ENCODE measurements at places on chromosomes 2 and 18.
A peak's percentile ranks its signal among the peaks of the same experiment; 100 is the strongest.

DNA sequence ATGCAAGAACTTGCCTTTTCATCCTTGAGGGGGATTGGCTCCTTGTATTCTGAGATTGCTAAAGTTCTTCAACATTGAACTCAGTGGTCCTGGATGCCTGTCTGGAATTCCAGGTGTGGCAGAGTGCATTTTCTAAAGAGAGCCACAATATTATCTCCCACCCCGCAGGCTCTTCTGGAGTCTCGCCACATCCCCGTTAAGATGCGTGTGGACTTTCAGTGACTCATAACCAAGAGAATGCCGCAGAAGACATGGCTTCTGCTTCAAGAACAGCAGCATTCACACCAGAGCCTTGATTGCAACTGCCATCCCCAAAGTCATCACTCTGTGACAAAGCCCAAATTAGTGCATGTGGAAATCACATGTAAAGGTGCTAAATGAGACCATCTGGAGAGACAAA lies 142.7 kb downstream of the CDH20 start:
- DNase-seq: no peak

DNA sequence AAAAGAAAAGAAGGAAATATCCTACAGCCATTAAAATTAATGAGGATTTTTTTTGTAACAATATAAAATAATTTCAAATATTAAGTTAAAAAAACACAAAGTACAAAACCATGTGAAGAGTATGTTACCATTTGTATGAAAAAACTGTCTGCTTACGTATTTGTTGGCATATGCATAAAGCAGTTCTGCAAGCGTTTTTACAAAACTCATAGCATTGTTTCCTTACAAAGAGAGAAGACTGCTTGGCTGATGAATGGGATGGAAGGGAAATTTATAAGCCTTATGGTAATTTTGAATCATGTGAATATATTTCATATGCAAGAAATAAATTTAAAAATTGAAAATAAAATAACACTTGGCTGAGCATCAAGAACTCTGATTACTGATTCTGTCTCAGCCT lies 63.1 kb downstream of the METTL4 start:
- no peak for DNase-seq

GRCh38 chr2:1907291-1907690 lies 163.0 kb upstream of the PXDN start:
- DNase-seq: peak; percentile 53

DNA sequence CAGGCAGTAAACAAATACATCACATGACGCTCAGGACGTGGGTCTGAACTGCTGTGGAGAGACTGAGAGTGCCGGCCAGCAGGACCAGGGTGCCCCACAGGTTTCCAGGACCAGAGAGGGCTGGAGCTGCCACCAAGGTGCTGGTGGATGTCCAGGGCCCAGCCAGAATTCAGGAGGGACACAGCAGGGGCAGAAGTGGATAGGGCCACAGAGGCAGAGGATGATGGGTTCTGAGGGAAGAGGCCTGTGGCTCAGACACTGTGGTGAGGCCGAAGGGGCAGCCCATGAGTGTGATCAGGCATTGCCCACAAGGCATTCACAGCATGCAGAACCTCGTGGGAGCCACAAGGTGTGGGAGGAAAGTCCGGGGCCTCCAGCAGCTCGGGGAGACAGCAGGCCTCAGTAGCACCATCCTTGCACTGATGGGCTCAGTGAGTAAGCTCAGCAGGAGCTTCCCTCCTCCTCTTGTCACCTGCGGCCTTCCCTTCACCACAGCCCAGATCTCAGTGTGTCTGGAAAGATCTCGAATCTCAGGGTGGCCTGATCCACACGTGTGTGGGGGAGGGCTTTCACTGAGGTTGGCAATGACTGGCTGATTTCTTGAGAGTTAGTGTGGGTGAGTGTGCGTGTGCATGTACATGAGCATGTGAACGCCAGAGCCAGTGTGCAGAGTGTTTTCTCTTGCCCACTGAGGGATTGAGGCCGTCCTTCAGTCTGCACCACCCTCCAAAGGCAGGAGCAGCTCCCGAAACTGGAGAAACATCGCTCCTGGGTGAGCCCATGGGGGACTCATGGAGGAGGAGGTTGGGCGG lies 181.8 kb upstream of the RAB6C start:
- no peak for DNase-seq

DNA sequence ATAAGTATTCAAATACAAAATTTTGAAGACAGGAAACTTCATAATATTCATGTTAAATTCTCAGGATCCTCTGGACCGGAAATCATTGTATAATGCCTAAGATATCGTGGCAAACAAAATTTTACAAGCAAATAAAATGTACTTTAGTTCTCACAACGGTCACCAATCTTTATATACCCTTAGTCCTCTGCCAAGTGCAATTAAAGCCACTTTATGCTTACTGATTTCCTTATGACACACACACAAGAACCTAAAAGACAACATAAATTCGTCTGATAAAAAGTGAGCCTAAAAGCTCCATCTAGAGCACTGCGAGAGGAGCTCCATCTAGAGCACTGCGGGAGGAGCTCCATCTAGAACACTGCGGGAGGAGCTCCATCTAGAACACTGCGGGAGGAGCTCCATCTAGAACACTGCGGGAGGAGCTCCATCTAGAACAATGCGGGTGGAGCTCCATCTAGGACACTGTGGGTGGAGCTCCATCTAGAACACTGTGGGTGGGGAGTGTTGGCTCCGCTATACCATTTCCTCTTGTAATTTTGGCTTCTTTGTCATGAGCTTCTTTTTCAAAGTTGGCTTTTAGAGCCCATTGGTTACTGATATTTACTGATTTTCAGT lies 15.9 kb downstream of the ATP8B1 start:
- DNase-seq: no peak

GRCh38 chr18:58103339-58103985 lies 59.4 kb downstream of the NEDD4L start:
- no peak for DNase-seq

- DNase-seq: no peak
These were observed 37.8 kb downstream of the VIT start for GRCh38 chr2:36734304-36734703.

GRCh38 chr18:74480149-74480651 lies 16.0 kb upstream of the CNDP2 start:
- no peak for DNase-seq

- peak; percentile 74 for DNase-seq
These were observed 84.3 kb downstream of the TNS1 start for GRCh38 chr2:217918308-217919024.

GRCh38 chr2:229408356-229408755 lies 137.3 kb upstream of the PID1 start:
- DNase-seq: peak; percentile 28

DNA sequence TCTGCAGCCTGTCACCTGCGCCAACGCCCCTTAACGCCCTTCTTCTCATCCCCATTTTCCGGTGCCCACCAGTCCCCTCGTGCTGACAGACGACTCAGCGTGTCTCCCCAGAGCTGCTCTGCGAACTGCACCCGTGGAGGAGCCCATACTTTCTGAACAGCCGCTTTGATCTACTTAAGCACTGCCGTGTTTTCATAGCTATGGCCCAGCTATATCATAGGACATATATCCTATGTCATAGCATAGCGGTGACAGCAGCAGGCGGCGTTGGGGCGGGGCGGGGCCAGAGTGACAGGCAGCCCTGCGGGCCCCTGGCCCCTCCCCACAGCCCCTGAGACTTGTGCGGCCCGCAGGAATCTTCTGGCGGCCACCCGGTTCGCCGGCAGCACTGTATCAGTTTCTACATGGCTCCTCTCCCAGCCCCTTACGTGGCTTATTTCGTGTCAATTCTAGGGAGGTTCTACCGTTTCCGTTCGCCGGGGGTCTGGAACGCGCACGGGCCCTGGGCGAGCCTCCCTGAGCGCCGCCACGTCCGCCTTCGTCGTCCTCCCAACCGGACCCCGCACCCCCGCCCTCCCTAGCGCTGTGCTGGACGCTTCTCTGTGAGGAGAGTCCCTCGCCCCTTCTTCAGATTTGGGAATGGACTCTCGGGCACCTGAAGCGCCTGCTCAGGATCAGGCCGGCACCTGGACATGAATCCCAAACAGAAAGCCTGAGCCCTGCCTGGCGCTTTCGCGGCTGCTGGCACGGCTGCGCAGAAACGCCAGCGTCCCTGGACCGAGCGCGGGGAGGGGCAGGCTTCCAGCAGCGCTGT lies 35.4 kb downstream of the PTPN18 start:
- DNase-seq: peak; percentile 63

DNA sequence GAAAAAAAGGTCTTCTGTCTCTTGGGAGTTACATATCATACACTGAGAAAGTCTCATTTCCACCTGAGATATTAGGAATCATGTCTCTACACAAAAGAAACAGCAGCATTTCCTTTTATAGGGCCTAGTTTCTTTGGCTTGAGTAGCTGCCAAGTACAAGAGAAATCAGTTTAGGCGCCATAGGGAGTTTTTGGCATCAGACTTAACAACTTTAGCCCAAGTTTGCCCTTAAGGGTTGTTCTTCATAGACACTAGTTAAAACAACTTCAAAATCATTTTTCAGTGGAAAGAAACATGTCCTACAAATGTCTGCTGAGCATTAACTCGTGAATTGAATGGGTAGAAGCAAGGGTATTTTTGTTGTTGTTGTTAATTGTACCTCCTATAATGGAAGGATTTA lies 587.0 kb upstream of the DSEL start:
- DNase-seq: no peak

DNA sequence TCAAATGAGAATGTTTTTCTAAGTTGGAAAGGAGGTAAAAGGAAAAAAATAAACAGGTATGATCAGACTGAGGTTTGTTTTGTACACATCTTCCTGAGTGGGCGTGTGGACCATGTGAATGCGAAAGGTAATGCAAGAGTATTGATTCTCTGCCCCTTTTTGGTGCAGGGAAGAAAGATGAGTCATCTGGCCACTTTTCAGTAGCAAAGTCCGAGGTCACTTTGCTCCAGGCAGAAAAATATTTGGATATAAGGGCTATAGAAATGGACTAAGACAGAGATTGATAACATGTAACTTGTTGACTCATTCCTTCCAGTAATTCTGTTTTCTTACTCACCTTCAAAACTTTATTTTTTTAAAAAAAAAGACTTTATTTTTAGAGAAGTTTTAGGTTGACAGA lies 130.5 kb downstream of the DSEL start:
- DNase-seq: no peak

DNA sequence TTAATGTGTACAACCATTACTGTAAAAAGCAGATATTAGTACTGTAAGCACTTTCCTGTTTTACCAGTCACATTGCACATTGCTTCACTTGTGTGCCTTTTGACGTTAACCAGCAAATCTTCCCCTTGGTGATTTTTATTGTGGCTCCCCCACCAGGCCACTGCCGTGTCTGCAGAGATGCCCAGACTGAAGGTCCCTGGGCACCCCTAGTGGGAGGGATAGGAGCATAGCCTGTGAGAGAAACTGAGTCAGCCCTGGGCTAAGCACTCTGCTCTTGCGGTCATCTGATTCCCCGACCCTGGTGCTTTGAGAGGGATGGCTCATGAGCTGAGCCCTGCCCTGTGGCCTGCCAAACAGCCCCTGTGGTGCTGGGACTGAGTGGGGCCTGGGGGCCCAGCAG lies 73.4 kb downstream of the INPP4A start:
- peak; percentile 37 for DNase-seq

- no peak for DNase-seq
These were observed 39.6 kb downstream of the KCTD18 start for GRCh38 chr2:200470230-200470629.

DNA sequence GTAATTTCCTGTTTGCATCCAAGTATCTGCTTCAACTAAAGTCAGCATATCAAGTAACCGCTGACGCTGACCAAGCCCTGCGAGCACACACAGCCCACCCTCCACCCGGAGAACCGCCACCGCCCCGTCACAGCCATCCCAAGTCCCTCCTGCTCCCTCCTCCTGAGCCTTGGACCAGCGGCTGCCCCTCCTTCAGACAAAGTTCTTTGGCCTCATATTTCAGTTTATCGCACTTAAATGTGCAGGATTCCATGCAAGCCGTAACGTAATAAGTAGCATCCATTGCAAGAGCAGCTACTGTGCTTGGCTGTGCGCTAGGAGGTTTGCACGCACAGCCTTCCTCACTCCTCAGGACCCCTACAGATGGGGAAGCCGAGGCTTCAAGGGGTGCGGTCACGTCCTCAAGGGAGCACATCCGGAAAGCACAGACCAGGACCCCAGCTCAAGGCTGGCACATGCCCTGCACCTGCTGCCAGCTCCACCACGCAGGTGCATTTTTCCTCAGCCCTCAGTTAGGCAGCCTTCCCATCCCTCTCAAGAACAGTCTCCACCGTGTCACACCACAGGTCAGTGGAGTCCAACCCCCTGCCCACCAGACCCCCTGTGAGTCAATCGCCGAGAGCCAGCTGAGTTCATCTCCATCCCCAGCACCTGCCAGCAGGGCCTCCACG lies 17.1 kb downstream of the PXDN start:
- no peak for DNase-seq

GRCh38 chr2:240130393-240131195 lies 5.5 kb downstream of the COPS9 start:
- no peak for DNase-seq

DNA sequence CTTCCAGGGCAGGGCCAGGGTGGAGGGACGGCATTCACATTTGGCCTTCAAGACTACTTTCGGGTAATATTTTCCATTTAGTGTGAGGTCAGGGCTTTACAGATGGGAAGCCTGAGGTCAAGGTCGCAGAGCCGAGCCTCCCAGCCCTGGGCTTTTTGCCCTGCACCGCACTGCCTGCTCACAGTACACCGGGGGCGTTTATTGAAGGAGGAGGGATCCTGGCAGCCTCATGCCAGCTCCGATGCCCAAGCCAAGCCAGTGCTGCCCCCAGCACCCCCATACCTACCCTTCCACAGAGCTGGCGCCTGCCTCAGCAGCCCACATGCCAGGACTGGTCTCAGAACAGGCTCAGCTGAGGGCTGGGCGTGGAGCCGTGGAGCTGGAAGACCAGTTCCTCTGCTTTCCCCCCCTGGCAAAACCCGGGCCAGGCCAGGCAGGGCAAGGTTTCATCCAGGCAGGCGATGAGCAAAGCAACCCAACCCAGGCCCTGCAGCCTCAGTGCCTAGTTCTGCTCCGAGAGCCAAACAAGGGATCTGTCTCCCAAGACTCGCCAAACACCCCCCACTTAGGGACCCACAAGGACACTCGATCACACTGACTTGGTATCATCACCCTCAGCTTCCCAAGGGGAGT lies 11.9 kb downstream of the SDC1 start:
- DNase-seq: no peak

- no peak for DNase-seq
These were observed 4.2 kb upstream of the AFF3 start for GRCh38 chr2:100146657-100146960.

GRCh38 chr2:11377928-11378545 lies 33.6 kb upstream of the ROCK2 start:
- no peak for DNase-seq

DNA sequence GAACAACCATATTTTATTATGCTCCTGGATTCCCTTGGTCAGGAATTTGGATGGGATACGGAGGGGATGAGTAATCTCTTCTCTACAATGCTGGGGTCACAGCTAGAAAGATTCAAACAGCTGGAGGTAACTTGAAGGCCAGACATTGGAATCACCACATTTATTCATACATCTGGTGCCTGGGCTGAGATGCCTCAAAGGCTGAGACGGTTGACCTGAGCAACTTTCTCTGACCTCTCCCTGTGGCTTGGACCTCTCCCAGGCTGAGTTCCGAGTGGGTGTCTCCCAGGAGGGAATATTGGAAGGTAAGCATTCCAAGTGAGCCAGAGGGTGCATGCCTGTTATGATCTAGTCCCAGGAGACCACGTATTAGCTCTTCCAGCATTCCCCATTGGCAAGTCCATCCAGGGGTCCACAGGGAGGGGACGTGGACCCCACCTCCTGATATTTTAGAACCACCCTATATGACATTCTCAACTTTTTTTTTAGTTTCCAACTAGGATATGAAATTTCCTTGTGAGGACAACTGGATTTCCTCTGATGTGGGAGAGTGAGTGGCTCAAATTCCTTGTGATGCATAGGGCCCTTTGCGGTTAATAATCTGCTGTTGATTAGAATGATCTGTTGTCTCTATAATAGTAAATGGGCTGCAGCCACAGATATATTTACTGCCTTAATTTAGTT lies 101.8 kb downstream of the MRPS9 start:
- no peak for DNase-seq

All from ELF-1 (cell line).